ENCODE measurements at places on chromosomes 12 and 14.

- DNase-seq = no peak
Observed at GRCh38 chr12:52370926-52371608, 3.8 kb upstream of the KRT85 start.

DNA sequence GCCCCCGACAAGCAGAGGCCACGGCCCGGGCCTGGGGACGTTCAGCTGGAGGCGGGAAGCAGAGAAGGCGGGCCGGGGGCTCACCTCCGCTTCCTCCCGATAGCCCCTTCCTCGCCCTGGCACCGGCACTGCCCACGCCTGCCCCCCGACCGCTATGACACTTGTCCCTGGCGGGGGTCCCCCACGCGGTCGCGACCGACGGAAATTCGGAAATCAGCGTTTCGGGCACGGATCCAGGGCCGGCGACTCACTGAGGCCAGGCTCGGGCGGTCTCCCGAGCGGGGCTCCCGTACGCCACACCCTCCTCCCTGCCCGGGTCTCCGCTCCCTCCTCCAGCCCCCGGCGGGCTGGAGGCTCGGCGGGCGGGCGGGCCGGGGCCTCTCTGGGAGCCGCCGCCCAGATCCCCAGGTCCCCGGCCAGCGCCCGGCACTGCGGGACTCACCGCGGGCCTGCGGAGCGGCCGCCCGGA, 581 bp downstream of the PITPNM2 start:
- DNase-seq = no peak

DNA sequence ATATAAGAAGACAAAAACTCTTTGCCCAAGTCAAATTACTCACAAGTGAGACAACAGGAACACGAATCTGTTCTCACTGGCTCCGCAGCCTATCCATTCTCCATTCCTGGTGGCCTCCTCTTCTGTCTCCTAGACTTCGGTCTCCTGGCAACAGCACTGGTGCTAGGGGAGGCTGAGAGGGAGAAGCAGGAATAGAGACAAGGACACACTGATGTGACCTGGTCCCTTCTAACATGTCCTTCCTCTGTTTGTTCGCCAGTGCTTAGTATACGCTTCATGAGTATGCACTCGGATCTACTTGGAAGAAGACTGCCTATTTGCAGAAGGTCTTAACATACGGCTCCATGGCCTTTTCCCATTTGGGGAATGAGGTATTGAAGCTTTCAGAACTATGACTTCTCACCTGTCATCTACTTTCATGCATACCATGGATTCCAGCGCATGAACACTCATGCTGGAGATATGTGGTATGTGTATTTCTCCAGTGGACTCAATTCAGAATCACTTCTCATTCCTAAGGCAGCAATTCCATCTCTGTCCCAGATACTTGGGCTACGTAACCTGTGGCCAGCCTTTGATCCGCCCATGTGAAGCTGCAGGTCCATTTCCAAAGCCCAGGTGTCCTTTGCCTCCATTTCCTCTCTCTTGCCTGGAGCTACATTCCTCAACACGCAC, 33.9 kb downstream of the BHLHE41 start:
- no peak for DNase-seq

DNA sequence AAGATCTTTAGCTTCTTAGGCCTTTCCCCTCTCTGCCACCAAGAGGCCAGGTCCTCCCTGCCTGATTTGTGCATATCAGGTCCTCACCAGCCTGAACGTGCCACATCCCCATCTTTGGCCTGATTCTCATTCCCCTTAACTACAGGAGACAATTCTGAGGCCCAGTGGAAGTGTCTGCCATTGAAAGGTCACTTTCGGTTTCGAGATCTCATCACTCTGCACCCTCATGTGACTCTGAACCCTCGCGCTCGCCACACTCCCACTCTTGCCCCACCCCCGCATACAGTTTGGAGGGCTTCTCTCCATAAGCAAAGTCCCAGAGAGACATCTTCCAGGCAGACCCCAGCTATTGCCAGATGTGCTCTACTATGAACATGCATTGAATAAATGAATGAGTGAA, 189.0 kb downstream of the NTF3 start:
- no peak for DNase-seq

- DNase-seq = no peak
Observed at GRCh38 chr14:47555333-47555732, 120.1 kb downstream of the MDGA2 start.

GRCh38 chr14:92531106-92531873, 17.7 kb downstream of the RIN3 start:
- no peak for DNase-seq

- no peak for DNase-seq
Observed at GRCh38 chr14:93286212-93286890, 46.5 kb downstream of the BTBD7 start.

DNA sequence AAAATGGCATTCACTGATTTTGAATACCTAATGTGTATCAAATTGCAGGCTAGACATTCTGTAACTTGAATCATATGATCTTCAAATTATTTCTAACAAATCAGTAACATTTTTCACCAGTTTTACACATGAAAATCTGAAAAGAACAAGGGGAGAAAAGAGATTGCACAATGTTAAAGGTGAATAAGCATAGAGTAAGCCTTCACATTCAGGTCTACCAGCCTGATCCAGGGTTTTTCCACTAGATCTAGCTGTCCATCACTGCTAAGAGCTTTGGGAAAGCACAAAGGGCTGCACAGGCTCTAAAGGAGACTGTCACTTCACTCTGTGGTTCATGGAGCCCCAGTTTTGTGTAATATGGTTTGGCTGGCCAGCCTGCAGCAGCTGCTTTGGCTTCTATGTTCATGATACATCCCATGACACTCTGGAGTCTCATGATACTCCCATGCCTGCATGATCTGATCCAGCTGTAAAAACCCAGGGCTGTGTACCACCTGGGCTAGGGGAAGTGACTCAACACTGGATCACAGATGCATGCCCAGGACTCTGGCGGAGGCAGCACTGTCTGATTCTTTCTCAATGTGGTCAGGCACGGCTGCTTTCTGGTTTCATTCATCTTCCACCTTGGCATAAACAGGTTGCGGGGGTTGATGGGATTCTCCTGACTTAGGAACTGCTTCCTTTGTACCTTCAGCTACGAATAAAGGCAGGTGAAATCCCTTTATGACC, 859.7 kb downstream of the GALC start:
- no peak for DNase-seq
